Smooth muscle cell of bladder (primary cell): ENCODE measurements at places on chromosomes 2 and 18. TPM values are rescaled to one million over a fixed set of nuclear protein-coding genes. Genes with fewer than 3 reads are reported as not detected.

SPATA3 gene
- not detected in 2 replicates for total RNA-seq

BOLL gene
- total RNA-seq = not detected in 2 replicates

RELCH gene
- 22.8 and 24.9 TPM in 2 replicates for total RNA-seq

MYO5B gene
- 0.18 and 0.28 TPM in 2 replicates for total RNA-seq

ST6GAL2 gene
- total RNA-seq = under 0.01 and 1.1 TPM in 2 replicates

CCDC85A gene
- under 0.01 and 0.09 TPM in 2 replicates for total RNA-seq

ZSWIM2 gene
- total RNA-seq = under 0.01 and 0.09 TPM in 2 replicates

ARHGEF33 gene
- total RNA-seq = 0.57 and 0.74 TPM in 2 replicates

NPPC gene
- 0.28 and 0.43 TPM in 2 replicates for total RNA-seq
